ENCODE measurements at places on chromosomes 13 and 19. TPM values are rescaled to one million over a fixed set of nuclear protein-coding genes. Genes with fewer than 3 reads are reported as not detected.

The C5AR2 gene
- not detected for total RNA-seq

The CNN1 gene
- not detected for total RNA-seq

The MBD3L2 gene
- total RNA-seq, result not detected

The SAMD1 gene
- total RNA-seq, result 66.7 TPM

The TINCR gene
- 0.34 TPM for total RNA-seq

The CDK8 gene
- total RNA-seq, result 25.3 TPM

GRCh38 chr19:48502350-48503018, 9.2 kb downstream of the LMTK3 start:
- no peak overlapping the region for H3K27ac ChIP-seq
- H3K4me1 ChIP-seq, result peaks cover 11% of the 10 kb centered on the region
- no peak for DNase-seq
- H3K36me3 ChIP-seq, result no peaks in the 10 kb centered on the region
- H3K4me3 ChIP-seq, result no peak overlapping the region

DNA sequence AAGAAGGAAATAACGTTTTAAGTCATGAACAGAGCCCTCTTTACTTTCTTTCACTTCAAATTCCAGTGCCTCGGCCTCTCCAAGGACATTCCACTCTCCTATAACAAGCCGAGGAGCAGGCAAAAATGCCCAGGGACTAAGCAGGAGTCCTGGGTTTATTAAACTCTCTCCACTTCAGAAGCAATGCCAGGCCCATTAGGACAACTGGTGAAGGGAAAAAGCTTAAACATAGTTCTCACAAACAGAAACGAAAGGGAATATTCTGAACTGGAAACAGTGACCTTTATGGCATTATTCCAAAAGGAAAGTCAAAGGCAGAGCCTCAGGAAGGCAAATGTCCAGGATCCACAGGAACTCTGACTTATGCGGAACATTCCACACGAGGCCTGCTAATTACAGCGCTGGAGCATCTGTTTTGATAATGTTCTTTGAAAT, 30.9 kb upstream of the MED4 start:
- H3K4me1 ChIP-seq, result peaks cover 14% of the 10 kb centered on the region
- H3K27me3 ChIP-seq, result no peaks in the 10 kb centered on the region
- H3K36me3 ChIP-seq, result no peaks in the 10 kb centered on the region
- H3K4me3 ChIP-seq, result no peak overlapping the region

DNA sequence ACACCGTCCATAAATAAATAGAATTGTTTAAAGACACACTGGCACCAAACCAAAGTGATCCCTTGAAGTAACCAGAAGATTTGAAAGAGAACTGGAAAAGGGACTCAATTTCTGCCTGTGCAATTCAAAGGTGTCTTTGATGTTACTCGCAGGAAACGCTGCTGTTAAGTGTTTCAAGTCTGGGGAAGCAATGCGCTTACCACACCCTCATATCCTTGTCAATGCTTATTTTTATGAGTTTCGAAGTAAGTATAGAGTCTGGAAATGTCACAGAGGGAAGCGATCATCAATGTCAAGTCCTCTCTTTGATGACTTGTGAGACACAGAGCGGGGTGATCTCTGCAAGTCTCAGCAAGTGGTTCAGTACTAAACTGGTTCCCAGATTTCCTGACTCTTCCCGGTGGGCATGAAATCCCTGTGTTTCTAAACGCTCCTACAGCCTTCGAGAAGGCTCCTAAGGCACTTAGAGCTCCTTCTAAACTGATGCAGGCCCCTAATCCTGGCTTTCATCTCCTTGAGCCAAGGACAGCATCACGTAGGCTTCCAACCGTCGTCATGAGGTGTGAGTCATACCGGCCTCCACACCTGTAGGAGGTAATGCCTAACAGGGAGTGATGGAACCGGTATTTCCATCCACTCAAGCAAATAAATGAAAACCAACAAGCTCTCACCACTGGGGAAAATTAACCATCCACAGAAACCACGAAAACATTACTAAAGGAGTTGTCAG, 22.8 kb downstream of the SYDE1 start:
- no peaks in the 10 kb centered on the region for H3K36me3 ChIP-seq
- no peak overlapping the region for H3K4me3 ChIP-seq
- peaks cover 17% of the 10 kb centered on the region for H3K4me1 ChIP-seq
- H3K27me3 ChIP-seq, result no peaks in the 10 kb centered on the region
- peak overlapping the region; percentile 87 for H3K27ac ChIP-seq

DNA sequence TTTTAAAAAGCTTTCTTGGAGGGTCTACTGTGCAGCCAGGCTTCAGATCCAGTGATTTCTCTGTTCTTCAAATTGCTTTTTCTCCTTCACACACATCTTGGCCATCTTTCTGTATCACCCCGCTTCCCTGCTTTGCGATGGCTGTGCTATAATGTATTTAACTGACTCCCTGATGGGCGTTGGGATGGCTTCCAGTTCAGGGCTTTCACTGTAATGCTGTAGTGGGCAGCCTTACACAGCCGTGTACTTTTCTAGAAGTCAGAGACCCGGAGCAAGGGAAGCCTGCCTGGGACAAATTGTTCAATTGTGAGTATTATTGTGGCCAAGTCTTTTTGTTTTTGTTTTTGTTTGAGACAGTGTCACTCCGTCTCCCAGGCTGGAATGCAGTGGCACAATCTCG, 19.4 kb upstream of the PAK4 start:
- no peak for DNase-seq
- peaks cover 5% of the 10 kb centered on the region for H3K4me1 ChIP-seq
- no peak overlapping the region for H3K4me3 ChIP-seq
- H3K27ac ChIP-seq, result no peak overlapping the region

DNA sequence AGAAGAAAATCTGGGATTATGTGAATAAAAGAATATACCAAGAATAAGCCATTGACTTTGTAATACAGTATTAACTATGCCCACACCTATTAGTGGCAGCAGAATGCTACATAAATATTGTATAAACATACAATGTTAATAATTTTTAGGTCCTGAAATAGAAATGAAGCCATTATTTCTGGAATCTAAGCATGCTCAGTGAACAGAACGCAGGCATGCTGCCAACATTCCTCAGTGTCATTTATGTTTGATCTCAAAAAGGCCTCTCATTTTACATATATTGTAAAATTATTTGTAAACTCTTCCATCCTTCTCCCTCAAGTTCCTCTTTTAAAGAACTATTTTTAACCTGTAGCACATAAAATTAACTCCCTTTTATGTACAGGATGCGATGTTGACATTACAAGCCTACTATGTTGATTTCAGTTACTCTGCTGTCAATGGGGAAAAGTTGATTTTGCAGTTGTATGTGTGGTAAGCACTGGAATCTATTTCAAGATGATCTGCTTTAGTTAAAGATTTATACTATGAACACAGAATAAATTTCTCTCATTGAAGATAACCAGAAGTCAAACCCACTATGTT, 118.8 kb downstream of the VWA8 start:
- no peaks in the 10 kb centered on the region for H3K27me3 ChIP-seq
- H3K36me3 ChIP-seq, result peaks cover 46% of the 10 kb centered on the region
- no peak for DNase-seq

GRCh38 chr19:50190439-50190891, 13.0 kb upstream of the MYH14 start:
- H3K4me1 ChIP-seq, result no peaks in the 10 kb centered on the region
- no peaks in the 10 kb centered on the region for H3K36me3 ChIP-seq
- no peak overlapping the region for H3K4me3 ChIP-seq
- H3K27ac ChIP-seq, result no peak overlapping the region
- peaks cover 17% of the 10 kb centered on the region for H3K27me3 ChIP-seq

DNA sequence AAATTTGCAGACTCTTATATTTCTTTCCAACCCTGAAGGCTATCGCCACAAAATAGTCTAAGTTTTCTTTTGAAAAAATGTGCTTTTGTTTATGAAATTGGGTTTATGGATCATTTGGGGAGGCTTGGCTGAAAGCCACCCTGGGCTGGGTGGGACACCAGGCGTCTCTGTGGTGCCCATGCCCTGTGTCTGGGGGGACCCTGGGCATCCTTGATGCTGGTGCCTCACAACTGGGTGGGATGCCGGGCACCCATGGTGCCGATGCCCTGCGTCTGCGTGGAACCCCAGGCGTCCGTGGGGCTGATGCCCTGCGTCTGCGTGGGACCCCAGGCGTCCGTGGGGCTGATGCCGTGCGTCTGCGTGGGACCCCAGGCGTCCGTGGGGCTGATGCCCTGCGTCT, 105.0 kb downstream of the RAB20 start:
- no peak for DNase-seq
- peaks cover 36% of the 10 kb centered on the region for H3K27me3 ChIP-seq
- H3K4me1 ChIP-seq, result peaks cover 4% of the 10 kb centered on the region
- H3K27ac ChIP-seq, result no peak overlapping the region
- H3K36me3 ChIP-seq, result no peaks in the 10 kb centered on the region

DNA sequence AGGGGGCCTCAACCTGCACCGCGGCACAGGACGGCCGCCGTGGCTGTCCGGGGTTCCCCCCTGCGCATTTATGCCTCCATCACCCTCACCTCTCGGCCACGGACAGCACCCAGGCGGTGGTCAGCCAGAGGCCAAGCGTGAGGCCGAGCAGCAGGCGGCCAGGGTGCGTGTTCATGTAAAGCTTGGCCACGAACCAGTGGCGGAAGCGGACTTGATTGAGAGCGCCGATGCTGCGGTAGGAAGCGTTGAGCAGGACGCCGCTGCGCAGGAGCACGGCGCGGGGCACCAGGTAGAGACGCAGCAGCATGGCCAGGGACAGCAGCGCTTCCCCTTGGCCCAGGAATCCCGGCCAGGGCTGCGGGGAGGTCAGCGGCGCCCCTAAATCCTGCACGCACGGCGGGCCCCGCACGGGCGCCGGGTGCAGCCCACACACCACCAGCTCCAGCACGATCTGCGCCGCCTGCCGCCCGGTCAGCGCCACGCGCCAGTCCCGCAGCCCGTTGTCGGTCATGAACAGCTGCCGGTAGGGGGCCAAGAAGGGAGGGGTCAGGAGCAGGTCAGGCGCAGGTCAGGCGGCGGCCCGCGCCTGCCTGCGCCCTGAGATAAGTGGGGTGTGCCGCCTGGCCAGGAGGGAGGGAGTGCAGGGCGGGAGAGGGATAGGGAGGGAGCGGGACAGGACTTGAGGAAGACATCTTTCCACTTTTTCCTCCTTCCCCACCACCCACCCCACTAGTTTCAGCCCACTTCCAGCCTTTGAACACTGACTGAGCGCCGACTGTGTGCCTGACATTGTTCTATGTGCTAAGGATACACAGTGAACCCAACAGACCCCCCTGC, 6.5 kb downstream of the KCNN4 start:
- DNase-seq, result no peak
- no peaks in the 10 kb centered on the region for H3K27me3 ChIP-seq
- peaks cover 29% of the 10 kb centered on the region for H3K36me3 ChIP-seq
- H3K4me1 ChIP-seq, result peaks cover 31% of the 10 kb centered on the region
- no peak overlapping the region for H3K27ac ChIP-seq

DNA sequence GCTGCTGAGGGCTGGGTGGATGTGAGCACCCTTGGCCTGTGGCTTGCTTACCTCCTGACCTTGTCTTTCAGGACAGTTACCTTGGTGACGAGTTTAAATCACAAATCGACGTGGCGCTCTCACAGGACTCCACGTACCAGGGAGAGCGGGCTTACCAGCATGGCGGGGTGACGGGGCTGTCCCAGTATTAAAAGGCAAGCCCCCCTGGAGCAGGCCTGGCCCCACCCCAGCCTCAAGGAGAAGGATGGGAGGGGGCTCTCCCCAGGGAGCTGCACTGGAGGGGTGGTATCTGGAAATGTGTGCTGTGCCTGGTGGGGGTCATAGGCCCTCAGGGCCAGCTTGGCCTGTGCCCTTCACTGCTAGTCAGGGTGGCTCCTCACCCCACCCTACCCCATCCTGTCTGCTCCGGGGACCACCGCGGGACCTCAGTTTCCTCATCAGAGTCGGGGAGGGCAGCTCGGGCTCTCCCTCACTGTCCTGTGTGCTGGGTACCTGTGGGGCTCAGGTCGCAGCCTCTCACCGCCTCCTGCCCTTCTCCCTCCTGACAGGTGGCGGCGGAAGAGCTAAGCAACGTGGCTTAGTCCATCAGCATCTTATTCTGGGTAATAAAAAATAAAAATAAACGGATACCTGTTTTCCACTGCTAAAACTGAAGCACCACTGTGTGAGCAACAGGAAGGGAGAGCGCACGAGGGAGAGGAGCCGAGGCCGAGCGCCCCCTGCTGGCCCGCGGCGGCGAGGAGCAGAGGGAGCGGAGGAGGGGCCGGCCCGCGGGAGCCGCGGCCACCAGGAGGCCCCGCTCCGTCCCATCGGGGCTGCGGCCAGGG, 29.8 kb downstream of the CERS1 start:
- no peak overlapping the region for H3K27ac ChIP-seq
- DNase-seq, result peak; percentile 72
- peaks cover 11% of the 10 kb centered on the region for H3K27me3 ChIP-seq

GRCh38 chr19:8366961-8367326, 3.0 kb downstream of the ANGPTL4 start:
- H3K4me1 ChIP-seq, result peaks cover 22% of the 10 kb centered on the region
- peaks cover 2% of the 10 kb centered on the region for H3K36me3 ChIP-seq
- no peak overlapping the region for H3K27ac ChIP-seq
- no peak overlapping the region for H3K4me3 ChIP-seq
- no peak for DNase-seq

- peak overlapping the region; percentile 99 for H3K4me3 ChIP-seq
- H3K27ac ChIP-seq, result peak overlapping the region; percentile 99
- peaks cover 3% of the 10 kb centered on the region for H3K27me3 ChIP-seq
- peaks cover 49% of the 10 kb centered on the region for H3K4me1 ChIP-seq
- peak; percentile 36 for DNase-seq
- peaks cover 67% of the 10 kb centered on the region for H3K36me3 ChIP-seq
These were observed 1.1 kb downstream of the TPT1 start for GRCh38 chr13:45339867-45340266.

DNA sequence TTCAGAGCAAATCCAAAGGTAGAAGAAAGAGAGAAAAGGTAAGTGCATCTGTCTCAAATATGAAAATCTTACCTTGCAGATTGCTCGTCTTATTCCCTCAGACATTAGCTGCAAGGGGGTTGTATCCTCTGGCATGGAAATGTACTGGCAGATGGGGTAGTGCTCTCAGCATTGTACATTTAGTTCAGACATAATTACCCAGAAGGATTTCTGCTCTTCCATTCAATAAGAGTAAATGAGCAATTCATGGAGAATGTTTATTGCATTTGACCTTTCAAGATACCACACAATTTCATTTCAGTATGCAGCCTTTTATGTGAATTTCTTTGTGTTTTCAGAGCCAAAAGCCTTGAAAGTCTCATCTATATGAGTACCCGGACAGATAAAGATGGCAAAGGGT, 63.8 kb downstream of the SCEL start:
- no peaks in the 10 kb centered on the region for H3K36me3 ChIP-seq
- peaks cover 6% of the 10 kb centered on the region for H3K27me3 ChIP-seq
- DNase-seq, result no peak
- no peak overlapping the region for H3K4me3 ChIP-seq

DNA sequence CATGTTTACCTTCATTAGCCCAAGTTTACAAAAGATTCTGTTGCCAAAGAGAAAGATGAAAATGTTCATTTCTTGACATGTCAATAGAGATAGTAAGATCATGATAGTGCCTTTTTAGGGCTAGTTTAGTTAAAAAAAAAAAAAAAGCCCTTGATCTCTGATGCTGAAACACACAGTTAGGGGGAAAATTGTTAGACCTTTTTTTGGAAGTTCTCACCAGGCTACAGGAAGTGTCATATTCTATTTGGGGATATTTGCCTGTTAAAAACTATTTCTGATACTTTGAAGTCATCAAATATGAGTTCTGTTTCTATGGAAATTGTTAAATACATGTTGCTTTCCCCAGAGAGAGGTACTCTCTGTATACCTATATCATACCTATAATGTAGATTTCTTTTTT, 21.6 kb downstream of the SLAIN1 start:
- no peak overlapping the region for H3K27ac ChIP-seq
- H3K4me3 ChIP-seq, result no peak overlapping the region
- no peaks in the 10 kb centered on the region for H3K27me3 ChIP-seq
- peaks cover 53% of the 10 kb centered on the region for H3K36me3 ChIP-seq
- no peak for DNase-seq
- H3K4me1 ChIP-seq, result peaks cover 54% of the 10 kb centered on the region

Measured in activated naive CD8-positive, alpha-beta T cell treated with anti-CD3 and anti-CD28 coated beads for 36 hours (primary cell).